Heart left ventricle (tissue), 16 donors: ENCODE measurements at places on chromosomes 5 and 9. TPM values are rescaled to one million over a fixed set of nuclear protein-coding genes. Genes with fewer than 3 reads are reported as not detected.
A peak's percentile ranks its signal among the peaks of the same experiment; 100 is the strongest.

DNA sequence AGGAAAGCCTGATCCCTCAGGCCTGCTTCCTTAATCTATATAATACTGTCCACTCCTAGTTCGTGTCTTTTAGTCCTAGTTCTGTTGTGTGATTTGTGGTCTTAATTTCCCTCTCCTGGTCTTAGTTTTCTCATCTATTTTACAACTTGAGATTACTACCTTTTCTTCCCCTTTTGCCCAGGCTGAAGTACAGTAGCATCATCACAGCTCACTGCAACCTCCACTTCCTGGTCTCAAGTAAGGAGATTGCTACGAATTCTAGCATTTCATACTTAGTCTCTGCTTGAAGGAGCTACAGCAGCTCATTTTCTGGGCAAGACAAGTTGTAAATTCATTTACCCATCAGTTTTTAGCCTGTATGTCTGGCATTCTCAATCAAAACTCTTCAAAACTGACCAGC, 5.5 kb downstream of the TRIM32 start:
- no peak for DNase-seq

The FAM169A gene
- 5.1 TPM for total RNA-seq

DNA sequence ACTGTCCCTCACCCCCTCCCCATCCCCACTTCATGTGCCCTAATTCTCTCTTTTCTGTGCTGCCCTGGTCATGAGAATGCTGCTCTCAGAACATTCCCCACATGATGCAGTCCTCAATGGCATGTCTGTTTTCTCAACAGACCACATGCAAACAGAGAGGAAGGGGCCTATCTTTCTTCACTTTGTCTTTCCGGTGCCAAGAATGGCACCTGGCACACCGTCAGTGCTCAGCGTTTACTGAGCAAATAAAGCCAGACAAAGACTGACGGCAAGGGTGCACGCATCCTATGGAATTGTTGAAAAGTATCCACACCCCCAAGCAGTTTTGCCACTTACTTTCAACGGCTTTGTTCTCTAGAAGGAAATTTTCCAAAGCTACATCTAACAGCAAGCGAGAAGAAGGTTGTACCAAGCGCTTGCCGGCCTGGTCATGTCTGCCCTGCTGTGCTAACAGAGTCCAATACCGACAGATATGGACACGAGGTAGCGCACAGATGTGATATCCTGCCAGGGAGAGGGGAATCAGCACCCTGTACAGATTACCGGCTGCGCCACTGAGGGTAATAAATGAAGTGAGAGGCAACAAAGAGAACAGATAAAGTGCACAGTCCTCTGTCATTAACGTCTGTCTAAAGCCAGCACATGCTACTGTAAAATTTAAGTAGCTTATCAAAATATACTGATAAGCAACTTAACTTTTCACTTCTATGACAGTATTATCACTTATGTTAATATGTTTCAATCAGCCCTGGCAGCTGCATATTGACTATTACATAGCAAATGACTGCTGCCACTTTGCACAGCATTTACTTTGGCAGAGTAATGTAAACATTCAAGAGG, 251.7 kb downstream of the DENND1A start:
- DNase-seq, result no peak

The ELAVL2 gene
- total RNA-seq, result 0.25 TPM

DNA sequence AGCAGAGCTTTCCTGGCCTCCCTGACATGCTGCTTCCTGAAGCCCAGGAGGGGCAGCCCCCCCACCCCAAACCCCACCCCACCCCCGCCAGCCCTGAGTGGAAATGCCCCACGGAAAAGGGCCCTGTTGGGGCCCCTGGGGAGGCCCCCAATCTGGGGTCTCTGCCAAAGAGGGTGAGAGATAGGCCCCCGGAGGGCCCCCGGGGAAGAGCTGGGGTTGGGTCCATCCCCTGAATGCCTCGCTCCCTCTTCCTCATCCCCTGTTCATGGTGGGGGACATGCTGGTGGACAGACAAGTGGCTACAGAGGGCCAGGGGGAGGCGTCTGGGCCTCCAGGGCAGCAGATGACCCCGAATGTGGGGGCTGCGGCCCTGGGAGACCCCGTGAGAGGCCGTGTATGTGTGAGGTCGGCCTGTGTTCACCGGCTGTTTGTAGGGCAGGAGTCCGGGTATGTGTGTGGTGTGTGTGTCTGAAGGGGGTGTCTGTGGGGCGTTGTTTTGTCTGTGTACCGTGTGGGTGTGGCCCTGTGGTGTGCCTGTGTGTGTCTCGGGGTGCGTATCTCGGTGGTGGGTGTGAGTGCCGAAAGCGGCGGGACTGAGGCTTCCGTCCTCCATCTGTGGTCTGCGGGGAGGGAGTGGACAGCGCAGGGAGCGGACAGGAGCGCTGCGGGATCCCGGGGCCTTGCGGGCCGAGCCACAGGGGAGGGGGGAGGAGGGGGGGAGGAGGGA, 11.3 kb downstream of the C9orf50 start:
- DNase-seq, result peak; percentile 65

The FREM1 gene
- 1.1 TPM for total RNA-seq

DNA sequence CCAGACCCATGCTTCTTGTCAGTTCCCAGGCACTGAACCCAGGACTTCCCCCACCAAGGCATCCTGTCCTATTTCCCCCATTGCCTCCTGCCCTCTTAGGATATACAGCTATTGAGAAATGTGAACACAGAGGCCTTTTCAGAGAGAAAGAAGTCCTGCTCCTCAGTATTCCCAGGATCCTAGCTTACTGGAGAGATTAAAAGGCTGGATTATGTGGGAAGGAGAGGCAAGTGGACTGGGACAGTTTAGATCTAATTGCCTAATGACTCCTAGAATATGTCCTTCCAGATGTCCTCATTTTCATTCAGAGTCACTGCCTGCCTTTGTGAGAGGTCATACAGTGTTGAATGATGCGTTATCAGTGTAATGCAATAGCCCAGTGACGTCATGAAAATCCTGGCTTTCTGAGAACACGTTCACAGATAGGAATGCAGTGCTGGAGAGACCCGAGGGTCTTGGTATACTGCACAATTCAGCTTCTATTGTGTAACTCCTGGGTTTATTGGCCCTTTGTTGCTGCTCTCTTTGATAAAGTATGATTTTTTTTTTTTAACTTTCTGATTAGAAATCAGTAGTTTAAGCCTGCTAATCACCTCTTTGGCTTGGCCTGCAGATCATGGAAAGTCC, 26.2 kb downstream of the WWC1 start:
- DNase-seq, result no peak

The ZNF608 gene
- 16.6 TPM for total RNA-seq

The DPM2 gene
- total RNA-seq, result 10.4 TPM

GRCh38 chr9:112091810-112092209, 83.3 kb downstream of the SUSD1 start:
- no peak for DNase-seq

The CDH6 gene
- 3.6 TPM for total RNA-seq

DNA sequence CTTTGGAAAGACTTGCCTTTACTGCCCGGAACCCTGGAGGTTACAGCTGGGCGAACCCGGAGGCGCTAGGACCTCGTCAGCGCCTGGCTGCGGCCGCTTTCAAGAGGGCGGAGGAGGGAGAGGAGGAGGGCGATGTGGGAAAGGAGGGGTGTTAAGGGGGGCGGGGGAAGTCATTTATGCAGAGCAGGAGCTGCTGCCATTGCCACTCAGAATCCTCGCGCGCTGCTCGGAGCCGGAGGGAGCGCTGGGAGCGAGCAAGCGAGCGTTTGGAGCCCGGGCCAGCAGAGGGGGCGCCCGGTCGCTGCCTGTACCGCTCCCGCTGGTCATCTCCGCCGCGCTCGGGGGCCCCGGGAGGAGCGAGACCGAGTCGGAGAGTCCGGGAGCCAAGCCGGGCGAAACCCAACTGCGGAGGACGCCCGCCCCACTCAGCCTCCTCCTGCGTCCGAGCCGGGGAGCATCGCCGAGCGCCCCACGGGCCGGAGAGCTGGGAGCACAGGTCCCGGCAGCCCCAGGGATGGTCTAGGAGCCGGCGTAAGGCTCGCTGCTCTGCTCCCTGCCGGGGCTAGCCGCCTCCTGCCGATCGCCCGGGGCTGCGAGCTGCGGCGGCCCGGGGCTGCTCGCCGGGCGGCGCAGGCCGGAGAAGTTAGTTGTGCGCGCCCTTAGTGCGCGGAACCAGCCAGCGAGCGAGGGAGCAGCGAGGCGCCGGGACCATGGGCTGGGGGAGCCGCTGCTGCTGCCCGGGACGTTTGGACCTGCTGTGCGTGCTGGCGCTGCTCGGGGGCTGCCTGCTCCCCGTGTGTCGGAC, at the start of gene PCSK5:
TSS of gene PCSK5 (plus strand) at position 202 of the 805 bp plus-strand sequence. CDS start at position 711, 509 bp downstream.
- peak; percentile 94 for DNase-seq

The AIF1L gene
- 58.4 TPM for total RNA-seq

The PDE8B gene
- total RNA-seq, result 2.4 TPM

- peak; percentile 42 for DNase-seq
These were observed 16.5 kb downstream of the ASS1 start for GRCh38 chr9:130461218-130461630.

DNA sequence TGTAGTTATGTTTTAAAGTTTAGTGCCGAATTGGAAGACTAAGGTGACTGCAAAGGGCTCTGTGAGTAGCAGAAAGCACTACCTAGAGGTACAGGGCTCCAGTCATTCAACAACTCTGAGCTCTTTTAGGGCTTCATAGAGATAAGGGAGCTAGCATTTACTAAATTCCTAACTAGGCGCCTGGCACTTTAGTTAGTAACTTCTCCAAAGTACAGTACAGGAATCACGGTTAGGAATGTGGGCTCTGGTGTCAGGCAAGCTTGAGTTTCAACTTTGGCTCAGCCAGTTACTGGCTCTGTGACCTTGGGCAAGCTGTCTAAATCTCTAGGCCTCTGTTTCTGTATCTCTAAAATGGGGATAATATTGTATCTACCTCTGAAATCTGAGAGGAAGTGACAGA, 115.3 kb downstream of the SLIT3 start:
- no peak for DNase-seq
